Vagina (tissue), 2 donors: ENCODE measurements at places on chromosomes 4 and X. TPM values are rescaled to one million over a fixed set of nuclear protein-coding genes. Genes with fewer than 3 reads are reported as not detected.

The CTSO gene
- total RNA-seq, result 14.5 TPM

DNA sequence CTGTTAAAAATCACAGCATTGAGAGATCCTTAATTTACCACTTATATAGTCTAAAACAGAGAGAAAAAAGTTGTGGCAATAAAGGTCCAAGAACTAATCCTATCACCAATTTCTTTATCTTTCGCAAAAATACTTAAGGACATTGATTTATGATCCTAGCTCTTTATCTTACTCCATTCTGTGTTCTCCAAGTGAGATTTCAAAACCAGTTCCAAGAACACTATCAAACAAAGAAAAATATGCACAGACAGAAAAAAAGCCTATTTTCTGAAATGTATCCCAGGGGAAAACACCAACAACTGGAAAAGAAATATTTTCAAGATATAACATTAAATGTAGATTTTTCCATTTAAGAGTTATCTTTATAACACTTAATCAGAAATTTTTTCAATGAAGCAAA is 172.8 kb downstream of the APBB2 start:
- no peaks in the 10 kb centered on the region for H3K4me1 ChIP-seq
- no peaks in the 10 kb centered on the region for H3K36me3 ChIP-seq
- H3K4me3 ChIP-seq, result no peak overlapping the region
- no peak for DNase-seq

GRCh38 chr4:99383833-99384392 is 31.4 kb upstream of the ADH1C start:
- peaks cover 18% of the 10 kb centered on the region for H3K4me1 ChIP-seq
- no peaks in the 10 kb centered on the region for H3K27me3 ChIP-seq
- H3K4me3 ChIP-seq, result no peak overlapping the region

DNA sequence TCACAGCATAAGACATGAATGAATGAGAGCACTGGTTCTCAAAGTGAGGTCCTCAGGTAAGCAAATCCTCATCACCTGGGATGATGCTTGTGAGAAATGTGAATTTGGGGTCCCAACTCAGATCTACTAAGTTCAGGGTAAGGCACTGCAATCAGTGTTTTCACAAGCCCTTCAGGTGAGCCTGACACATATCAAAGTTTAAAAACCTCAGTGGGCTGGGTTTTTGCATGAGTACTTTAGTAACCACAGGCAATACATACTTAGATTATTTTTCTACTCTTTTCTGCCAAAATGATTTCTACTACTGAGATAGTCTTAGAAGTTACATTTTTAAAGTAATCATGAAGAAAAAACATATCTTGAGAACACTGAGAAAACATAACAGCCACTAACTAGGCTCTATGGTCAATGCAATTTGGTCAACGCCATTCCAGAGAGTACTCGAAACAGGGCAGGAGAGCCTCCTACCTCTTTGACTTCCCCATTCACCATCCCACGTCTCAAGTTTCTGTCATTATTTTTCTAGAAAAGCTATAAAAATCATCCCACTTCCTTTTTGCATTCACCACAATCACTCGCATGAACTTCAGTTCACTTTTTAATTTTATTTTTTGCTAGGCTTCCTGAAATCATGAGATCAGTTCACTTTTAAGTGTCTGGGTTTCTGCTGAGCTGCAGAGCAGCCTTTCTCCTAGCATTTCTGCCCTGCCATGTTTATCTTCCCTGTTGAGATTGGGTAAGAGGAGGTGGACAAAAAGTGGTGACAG is 73.8 kb downstream of the MFAP3L start:
- no peak overlapping the region for H3K4me3 ChIP-seq
- no peaks in the 10 kb centered on the region for H3K4me1 ChIP-seq
- no peaks in the 10 kb centered on the region for H3K36me3 ChIP-seq
- no peak for DNase-seq
- no peak overlapping the region for H3K27ac ChIP-seq

DNA sequence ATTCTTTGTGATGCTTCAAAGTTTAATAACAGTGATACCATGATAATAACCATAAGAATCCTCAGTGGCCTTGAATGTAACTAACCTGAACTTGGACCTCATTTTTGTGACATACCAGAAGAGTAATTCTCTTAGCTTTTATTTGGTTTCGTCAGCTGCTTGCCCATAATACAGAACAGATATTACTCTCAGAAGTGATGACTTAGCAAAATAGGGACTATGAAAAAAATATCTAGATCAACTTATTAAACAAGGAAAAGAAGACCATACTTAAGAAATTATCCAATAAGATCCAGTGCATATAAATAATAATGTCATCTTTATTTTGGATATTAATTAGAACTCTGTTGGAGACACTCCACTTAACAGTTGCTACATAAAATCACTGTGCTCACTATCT is 236.9 kb upstream of the GPC4 start:
- H3K4me1 ChIP-seq, result no peaks in the 10 kb centered on the region
- no peak for DNase-seq
- no peak overlapping the region for H3K4me3 ChIP-seq
- H3K27ac ChIP-seq, result no peak overlapping the region

The SYNPO2 gene
- 109 TPM for total RNA-seq

The TMPRSS11E gene
- 74.2 TPM for total RNA-seq

DNA sequence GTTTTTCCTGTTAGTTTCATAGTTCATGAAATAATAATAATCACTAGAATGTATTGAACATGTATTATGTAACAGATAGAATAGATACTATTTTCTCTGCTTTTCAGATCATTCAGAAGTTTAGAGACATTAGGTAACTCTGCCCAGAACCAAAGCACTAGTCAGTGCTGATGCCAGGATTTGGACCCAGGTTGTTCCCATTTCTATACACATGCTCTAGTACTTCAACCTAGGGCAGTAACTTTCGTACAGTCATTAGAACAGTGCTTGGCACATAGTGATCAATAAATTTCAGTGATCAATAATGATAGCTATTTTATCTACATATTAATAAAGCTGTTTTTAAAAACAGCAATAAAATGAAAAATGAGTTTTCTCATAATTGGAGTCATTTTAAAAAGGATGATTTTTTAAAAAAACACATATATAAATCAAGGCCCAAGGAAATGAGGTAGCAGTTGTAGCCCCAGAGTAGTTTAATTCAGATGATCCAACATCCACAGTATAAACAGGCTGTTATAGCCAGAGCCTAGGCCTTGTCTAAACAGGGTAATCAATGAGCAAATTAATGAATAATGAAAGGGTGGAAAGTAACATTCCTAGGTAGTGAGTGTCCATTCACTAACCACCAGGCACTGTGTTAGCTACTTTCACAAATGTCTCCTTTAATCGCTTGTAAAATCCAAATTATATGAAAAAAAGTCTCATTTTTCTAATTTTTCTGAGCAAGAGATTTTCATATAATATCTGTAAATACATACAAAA is 25.6 kb downstream of the TXK start:
- no peaks in the 10 kb centered on the region for H3K36me3 ChIP-seq
- no peak overlapping the region for H3K4me3 ChIP-seq
- no peak for DNase-seq

GRCh38 chr4:38819569-38819968 is 15.0 kb upstream of the TLR1 start:
- no peaks in the 10 kb centered on the region for H3K4me1 ChIP-seq
- H3K27ac ChIP-seq, result no peak overlapping the region
- H3K36me3 ChIP-seq, result no peaks in the 10 kb centered on the region
- no peaks in the 10 kb centered on the region for H3K27me3 ChIP-seq
- no peak overlapping the region for H3K4me3 ChIP-seq

GRCh38 chr4:163558539-163559044 is 64.1 kb downstream of the TMA16 start:
- no peaks in the 10 kb centered on the region for H3K27me3 ChIP-seq
- no peaks in the 10 kb centered on the region for H3K4me1 ChIP-seq

- DNase-seq, result no peak
- H3K4me1 ChIP-seq, result no peaks in the 10 kb centered on the region
- no peaks in the 10 kb centered on the region for H3K27me3 ChIP-seq
- H3K36me3 ChIP-seq, result no peaks in the 10 kb centered on the region
- no peak overlapping the region for H3K27ac ChIP-seq
- H3K4me3 ChIP-seq, result no peak overlapping the region
Observed at GRCh38 chr4:67580577-67580976, 22.1 kb downstream of the STAP1 start.

DNA sequence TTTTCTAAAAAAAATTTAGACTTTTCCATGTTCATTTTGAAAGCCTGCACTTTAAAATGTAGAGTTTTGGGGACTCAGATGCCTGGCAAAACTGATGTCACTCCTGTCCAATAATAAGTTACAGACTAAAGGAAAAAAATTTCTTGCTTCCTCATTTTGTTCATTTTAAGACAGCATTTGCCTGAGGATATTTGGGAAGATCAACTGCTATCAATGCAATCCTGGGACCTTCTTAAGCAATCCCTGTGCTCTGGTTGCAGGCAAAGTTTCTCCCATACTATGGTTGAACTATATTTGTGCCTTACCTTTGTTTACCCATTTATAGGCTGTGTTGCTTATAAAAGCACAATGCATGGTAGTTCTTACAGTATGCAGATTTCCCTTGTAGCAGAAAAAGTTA is 280.4 kb downstream of the CFAP47 start:
- no peak overlapping the region for H3K4me3 ChIP-seq
- DNase-seq, result no peak
- no peaks in the 10 kb centered on the region for H3K4me1 ChIP-seq
- no peaks in the 10 kb centered on the region for H3K36me3 ChIP-seq
- no peaks in the 10 kb centered on the region for H3K27me3 ChIP-seq
- no peak overlapping the region for H3K27ac ChIP-seq

DNA sequence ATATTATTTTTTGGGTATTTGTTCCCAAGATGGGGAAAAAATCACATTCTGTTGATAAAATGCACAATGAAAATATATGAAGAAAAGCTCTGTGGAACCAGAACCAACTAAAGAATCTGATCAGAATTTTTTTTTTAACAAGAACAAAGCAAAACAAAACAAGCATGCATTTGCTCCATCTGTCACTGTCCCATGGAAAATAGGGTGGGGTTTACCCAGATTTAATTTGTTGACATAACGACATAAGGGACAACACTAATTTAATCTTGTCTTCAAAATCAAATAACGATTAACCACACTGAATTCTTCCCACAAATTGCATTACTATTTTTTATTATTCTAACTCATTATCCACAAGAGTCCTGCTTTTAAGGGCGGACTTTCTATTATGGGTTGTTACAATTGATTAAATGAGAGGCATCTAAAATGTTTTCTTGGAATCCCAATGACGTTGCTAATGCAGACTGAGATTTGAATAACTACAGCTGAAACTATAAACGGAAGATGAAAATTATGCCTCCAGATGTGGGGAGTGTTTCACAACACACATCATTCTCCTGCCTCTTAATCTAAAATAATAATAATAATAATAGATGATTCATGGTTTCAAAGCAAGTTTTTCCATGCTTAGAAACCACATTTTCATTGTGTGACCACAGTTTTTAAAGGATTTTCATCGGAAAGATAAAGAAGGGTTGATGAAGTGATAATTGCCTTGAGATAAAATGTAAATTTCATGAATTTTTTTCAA is 307.0 kb upstream of the CPEB2 start:
- no peaks in the 10 kb centered on the region for H3K36me3 ChIP-seq
- H3K4me3 ChIP-seq, result no peak overlapping the region
- H3K27ac ChIP-seq, result no peak overlapping the region
- no peak for DNase-seq
